ENCODE measurements at places on chromosomes 13 and 19.

DNA sequence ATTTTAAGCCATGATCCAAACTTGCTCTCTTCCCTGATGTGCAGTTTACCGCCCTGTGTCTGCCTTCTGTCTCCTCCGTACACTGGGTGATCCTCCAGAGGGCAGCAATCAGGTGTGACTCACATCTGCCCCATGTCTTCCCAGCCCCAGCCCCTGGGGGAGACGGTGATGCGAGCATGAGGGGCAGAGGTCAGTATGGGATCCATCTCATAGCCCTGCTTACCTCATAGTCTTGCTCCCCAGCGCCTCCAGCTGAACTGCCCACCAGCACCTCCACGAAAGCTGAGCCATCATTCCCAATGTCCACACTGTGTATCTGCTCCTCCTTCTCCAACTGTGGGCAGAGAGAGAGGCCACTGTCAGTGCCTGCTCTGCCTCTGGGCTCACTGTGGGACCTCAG is 14.6 kb downstream of the XRCC1 start:
- peak; percentile 30 for ATAC-seq

DNA sequence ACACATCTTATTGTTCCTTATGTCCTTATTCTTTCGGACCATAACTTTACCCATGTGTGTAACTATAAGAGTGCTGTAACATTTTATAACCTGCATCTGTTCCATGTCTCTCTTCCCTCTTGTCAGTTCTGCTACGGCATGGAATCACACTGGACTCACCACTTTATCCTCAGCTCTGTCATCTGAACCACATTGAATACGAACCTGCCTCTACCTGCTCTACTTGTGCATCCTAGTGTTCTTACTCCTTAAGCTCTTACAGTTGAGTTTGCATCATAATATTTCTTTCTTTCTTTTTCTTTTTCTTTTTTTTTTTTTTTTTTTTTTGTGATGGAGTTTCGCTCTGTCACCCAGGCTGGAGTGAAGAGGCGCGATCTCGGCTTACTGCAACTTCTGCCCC is 180.9 kb downstream of the GPC5 start:
- no peak for ATAC-seq

DNA sequence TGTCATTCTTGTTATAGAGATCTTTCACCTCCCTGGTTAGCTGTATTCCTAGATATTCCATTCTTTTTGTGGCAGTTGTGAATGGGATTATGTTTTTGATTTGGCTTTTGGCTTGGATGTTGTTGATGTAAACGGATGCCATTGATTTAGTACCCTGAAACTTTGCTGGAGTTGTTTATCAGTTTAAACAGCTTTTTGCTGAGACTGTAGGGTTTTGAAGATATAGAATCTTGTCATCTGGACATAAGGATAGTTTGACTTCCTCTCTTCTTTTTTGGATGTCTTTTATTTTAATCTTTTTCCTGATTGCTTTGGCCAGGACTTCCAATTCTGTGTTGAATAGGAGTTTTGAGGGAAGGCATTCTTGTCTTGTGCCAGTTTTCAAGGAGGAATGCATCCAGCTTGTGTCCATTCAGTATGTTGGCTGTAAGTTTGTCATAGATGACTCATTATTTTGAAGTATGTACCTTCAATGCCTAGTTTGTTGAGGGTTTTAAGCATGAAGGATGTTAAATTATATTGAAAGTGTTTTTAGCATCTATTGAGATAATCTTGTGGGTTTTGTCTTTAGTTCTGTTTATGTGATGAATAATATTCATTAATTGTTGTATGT is 16.8 kb downstream of the ZNF431 start:
- ATAC-seq: peak; percentile 55

DNA sequence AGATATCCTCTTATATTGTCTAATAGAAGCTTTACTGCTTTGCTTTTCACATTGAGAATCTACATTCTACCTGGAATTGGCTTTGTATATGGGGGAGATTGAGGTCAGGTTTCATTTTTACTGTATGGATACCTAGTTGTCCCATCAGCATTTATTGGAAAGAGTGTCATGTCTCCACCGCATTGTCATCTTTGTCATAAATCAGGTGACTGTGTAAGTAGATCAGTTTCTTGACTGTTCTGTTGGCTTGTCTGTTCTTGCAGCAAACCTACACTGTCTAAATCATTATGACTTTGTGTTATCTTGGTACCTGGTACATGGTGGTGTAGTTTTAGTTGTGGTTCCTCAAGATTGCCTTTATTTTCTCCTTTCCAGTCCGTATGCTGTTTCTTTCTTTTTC is 5.8 kb downstream of the URI1 start:
- ATAC-seq: no peak

GRCh38 chr13:99003851-99004471 is 26.1 kb upstream of the DOCK9 start:
- ATAC-seq: no peak

GRCh38 chr13:37406031-37406430 is 192.5 kb downstream of the POSTN start:
- no peak for ATAC-seq
